ENCODE measurements at places on chromosomes 4 and X.

GRCh38 chr4:40628888-40629287 is 776 bp downstream of the RBM47 start:
- DNase-seq: no peak

- DNase-seq: no peak
Measured at GRCh38 chr4:72899214-72899613, 170.3 kb downstream of the COX18 start.

- no peak for DNase-seq
Measured at GRCh38 chr4:47386561-47387235, 76.8 kb downstream of the COMMD8 start.

GRCh38 chr4:110294165-110294564 is 95.8 kb upstream of the ELOVL6 start:
- no peak for DNase-seq

DNA sequence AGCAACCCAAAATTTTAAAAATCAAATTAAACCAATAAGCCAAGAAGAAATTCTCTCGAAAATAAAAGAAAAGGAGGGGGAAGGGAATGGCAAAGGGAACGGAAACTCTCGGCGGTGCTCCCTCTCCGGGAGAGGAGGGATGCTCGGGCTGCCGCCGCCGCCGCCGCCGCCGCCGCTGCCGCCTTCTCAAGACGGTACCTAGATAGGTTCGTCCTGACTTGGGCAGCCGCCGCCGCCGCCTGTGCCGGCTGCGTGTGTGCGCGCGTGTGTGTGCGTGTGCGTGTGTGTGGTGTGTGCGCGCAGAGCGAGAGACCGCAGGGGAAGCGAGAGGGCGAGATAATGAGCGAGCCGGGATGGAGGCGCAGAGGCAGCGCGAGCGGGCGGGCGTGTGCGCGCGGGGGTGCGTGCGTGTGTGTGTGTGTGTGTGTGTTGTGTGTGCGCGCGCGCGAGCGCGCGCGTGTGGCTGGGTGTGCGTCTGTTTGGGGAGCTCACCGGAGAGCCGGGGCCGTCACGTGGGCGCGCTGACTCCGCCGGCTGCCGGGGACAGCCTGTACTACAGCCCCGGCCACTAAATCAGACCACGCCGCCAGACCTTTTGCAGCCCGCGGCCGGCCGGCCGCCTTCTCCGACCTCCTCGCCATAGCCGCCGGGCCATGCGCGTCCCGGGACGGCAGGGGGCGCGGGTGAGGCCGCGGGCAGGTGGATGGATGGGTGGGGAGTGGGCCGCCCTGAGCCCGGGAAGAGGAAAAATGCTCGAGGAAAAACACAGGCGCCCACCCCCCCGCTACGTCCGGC is 111.6 kb downstream of the DHX15 start:
- DNase-seq: peak; percentile 92

GRCh38 chr4:140056015-140056414 is 98.0 kb downstream of the MAML3 start:
- DNase-seq: no peak

DNA sequence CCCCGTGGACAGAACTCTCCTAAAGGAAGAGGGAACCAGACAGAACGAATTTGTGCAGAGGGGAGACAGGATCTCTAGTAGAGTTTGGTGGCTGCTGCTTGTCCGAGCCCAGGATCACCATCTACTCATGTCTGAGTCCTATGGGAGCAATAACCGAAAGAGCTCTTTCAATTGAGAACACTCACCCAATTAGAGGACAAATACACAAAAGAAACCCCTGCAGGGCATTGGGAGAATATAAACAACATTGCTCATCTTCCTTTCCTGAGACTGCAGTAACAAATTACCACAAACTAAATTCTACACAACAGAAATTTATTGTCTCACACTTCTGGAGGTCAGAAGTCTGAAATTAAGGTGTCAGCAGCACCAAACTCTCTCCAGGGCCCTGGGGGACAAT is 65.6 kb downstream of the SPINK2 start:
- DNase-seq: no peak

GRCh38 chr4:150668824-150669223 is 86.9 kb downstream of the MAB21L2 start:
- DNase-seq: no peak

GRCh38 chr4:125091-125771 is 930 bp downstream of the ZNF718 start:
- DNase-seq: no peak

DNA sequence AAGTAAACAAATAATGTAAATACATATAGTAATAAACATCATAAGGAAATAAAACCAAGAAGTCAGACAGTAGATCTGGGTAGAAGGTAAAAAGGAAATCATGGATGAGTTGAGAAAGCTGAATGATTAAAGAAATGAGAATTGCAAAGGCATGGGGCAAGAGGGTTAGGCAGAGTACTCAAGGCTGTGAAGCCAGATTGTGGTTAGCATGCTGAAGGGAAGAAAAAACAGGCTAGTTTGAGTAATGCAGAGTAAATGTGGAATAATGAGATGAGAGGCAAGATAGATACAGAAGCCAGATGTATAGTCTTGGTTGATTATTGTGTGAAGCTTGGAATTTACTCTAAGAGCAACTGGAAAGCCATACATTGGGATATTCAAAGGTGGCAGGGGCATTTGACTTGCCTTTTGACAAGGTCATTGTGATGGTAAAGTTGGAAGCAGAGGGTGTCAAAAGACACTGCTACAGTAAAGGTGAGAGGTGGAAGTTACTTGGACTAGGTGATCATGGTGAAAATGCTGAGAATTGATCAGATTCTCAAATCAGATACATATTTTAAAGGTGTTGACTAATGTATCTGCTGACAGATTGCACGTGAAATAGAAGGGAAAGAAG is 307.0 kb downstream of the FSTL5 start:
- no peak for DNase-seq

- DNase-seq: no peak
Measured at GRCh38 chrX:33465137-33465536, 253.8 kb upstream of the DMD start.

- no peak for DNase-seq
Measured at GRCh38 chr4:86582410-86582809, 11.7 kb upstream of the PTPN13 start.

- DNase-seq: no peak
Measured at GRCh38 chr4:108049406-108049805, 59.7 kb downstream of the HADH start.

DNA sequence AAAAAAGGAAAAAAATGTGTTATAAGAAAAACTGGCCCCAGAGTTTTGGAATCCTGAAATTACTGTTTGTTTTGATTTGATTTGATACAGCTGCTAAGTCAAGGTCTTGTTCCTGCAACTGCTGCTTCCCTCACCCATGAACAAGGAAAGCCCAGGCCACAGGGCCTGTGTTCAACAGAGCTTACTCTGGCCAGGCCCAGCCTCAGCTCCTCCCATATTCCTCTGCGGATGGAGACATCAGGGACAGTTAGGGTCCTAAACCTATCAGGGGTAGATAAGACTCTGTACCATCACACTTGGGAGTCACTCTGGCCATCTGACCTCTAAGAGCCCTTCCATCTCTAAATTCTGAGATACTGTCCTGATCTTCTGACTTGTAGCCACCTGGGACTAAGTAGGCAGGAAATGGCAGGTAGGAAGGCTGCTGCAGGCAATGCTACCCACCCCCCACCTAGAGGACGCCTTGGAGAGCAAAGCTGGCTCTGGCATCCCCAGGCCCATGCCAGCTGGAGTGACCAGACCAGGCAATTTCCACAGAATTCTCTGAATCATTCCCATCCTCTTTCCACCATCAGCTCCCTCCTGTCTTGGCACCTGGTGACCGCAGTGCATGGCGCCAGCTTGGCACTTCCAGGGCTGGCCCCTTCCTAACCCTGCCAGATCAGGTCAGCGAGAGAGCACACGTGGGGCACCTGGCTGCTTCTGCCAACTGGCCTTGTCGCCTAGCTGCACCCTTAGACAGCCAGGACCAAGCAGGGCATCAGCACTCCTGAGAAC is 58.0 kb upstream of the TMEM33 start:
- no peak for DNase-seq

DNA sequence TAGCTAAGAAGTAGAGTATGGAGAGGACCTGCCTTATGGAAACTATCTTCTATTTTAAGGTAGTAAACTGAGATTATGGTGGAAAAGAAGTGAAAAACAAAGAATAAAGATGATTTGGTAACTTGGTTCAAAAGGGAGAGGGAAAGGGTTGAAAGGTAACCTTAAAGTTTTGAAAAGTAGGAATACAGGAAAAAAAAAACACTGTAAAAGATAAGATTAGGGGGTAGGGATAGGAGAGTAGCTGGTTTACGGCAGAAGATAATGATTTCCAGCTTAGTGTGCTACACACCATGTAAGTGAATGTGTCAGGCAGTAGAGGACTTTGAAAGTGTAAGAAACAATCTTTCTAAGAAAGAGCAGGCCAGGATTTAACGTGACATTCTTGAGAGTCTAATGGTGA is 35.3 kb downstream of the FAM13A start:
- DNase-seq: no peak

- DNase-seq: no peak
Measured at GRCh38 chrX:105299286-105299685, 78.8 kb upstream of the TEX13A start.

DNA sequence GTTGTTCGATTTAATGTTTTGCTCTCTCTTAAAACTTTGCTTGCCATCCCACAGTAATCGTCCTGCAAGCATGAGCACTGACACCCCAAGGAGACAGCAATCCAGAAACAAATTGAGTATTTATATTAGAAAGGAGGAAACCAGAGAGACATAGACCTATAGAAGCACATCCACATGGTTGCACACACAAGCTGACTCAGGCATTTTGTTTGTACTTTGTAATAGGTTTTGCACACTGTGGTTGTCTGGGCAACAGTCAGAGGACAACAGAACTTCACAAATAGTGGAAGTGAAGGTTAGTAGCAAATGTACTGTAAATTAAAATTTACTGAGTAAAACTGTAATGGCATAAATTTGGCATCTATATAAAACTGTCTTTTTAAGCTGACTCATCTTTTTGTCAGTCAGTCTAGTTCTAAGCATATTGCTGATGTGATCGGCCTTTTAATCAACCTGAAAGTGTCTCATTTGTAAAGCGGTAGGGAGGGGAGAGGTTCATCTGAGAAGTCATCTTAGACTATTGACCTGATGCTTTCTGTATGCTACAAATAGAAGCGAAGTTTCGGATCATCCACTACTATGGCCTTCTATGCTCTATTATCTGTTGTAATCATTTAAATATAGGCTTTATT is 1624.7 kb downstream of the ARAP2 start:
- no peak for DNase-seq

- no peak for DNase-seq
Measured at GRCh38 chr4:177573507-177573906, 131.3 kb upstream of the AGA start.

- no peak for DNase-seq
Measured at GRCh38 chr4:187077744-187078401, 354.2 kb upstream of the FAT1 start.

- no peak for DNase-seq
Measured at GRCh38 chr4:55020131-55020530, 105.3 kb downstream of the KDR start.

DNA sequence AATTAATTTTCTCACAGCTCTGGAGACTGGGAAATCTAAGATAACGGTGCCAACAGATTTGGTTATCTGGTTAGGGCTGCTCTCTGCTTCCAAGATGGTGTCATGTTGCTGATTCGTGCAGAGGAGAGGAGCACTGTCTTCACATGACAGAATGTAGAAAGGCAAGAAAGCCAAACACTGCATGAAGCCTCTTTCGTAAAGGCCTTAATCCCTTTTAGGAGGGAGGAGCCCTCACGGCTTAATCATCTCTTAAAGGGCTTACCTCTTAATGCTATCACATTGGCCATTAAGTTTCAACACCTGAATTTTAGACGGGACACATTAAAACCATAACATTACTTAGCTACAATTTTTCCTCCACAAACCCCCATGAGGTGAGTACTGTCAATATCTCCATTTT is 174.1 kb downstream of the COX18 start:
- DNase-seq: no peak

DNA sequence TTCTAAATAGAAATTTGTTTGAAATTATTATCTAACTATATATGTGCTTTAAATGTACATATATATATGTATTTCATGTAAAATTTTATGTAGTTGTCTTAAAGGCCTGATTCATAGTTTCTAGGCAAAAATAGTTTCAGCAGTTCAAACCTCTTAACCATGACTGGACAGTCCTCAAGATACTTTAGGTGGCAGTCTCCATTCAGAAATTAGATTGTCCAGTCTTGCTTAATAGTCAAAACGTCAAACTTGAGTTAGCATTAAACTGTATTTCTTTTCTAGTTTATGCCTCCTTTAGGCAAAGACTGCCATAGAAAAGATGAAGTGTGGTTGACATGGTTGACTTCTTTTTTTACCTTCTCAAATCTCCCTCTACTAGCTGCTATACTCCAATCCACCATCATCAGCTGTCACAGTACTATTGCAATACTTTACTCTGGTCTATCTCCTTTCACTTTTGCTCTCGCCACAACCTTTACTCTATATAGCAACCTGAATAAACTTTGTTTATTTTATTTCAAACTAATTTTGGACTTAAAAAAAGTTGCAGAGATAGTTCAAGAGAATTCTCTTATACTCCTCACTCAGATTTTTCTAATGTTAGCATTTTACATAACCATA is 395.6 kb upstream of the DIPK2B start:
- no peak for DNase-seq

DNA sequence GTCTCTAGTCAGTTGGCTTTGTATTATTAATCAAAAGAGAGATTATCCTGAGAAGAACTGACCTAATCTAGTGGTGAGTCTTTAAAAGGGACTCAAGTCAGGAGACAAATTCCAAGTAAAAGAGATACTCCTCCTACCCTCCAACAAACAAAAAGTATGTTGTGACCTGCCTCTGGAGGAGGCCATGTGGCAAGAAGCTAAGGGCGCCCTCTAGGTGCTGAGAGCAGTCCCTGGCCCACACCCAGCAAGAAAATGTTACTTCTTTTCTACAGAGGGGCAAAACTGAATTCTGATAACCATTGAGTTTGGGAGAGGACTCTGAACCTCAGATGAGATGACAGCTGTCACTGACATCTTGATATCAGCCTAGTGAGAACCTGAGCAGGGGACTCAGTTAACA is 953.6 kb upstream of the AGA start:
- DNase-seq: no peak

- DNase-seq: no peak
Measured at GRCh38 chr4:53527326-53527725, 64.0 kb downstream of the LNX1 start.

DNA sequence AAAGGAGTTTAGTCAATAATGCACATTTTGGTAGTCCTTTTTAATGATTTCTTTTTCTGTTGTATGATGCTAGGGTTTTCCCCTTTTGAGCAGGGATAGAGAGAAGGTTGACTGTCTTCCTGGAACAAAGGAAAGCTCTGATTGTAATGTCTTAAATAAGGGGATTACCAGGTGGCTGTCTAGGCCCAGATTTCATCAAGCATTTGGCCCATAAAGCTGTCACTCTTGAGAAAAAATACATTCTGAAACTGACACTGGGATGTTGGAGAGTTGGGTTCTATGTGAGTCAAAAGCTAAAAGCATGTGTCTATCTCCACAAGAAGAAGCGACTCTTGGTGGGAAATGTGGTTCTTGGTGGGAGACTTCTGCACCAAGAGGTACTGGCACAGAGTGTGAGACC is 26.4 kb downstream of the KIAA1210 start:
- DNase-seq: no peak

GRCh38 chr4:31530555-31530954 is 810.4 kb downstream of the PCDH7 start:
- DNase-seq: no peak

Measured in femur (tissue), 1 donor.